Uterus (tissue), 4 donors: ENCODE measurements at places on chromosomes 5 and 9. TPM values are rescaled to one million over a fixed set of nuclear protein-coding genes. Genes with fewer than 3 reads are reported as not detected.

Gene ORM2
- not detected for total RNA-seq

Gene PLAC8L1
- not detected for total RNA-seq

Gene TAF1L
- total RNA-seq = not detected

Gene PCDHB3
- total RNA-seq = 1.2 TPM

Gene SH3TC2
- 0.29 TPM for total RNA-seq

DNA sequence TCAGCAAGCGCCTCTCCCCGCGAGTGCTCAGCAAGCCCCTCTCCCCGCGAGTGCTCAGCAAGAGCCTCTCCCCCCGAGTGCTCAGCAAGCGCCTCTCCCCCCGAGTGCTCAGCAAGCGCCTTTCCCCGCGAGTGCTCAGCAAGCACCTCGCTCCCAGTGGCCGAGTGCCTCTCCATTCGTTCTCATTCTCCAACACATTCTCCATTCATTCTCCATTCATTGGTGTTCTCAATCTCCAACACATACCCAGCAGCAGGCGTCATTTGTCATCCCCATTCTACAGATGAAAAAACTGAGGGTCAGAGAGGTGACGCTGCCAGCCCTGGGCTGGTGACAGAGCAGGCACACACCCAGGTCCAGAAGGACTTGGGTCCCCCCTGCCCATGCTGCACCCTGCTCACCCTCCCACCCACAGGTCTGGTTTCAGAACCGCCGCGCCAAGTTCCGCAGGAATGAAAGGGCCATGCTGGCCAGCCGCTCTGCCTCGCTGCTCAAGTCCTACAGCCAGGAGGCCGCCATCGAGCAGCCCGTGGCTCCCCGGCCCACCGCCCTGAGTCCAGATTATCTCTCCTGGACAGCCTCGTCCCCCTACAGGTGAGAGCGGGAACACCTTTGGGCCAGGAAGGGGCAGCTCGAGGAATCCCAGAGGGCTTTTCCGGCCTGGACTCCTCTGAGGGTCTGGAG, 32.5 kb downstream of the PTGES start:
- H3K27me3 ChIP-seq = no peaks in the 10 kb centered on the region
- no peak for DNase-seq
- H3K27ac ChIP-seq = no peak overlapping the region
- no peaks in the 10 kb centered on the region for H3K4me1 ChIP-seq

DNA sequence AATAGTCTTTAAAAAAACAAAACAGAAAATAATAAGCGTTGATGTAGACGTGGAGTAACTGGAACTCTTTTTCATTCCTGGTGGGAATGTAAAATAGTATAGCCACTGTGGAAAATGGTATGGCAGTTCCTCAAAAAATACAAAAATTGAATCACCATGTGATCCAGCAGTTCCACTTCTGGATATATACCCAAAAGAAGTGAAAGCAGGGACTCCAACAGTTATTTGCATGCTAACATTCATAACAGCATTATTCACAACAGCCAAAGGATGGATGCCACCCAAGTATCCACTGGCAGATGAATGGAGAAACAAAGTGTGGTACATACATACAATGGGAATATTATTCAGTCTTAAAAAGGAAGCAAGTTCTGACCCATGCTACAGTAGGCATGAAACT, 4.2 kb upstream of the PHF2 start:
- H3K36me3 ChIP-seq = no peaks in the 10 kb centered on the region
- H3K27me3 ChIP-seq = no peaks in the 10 kb centered on the region
- no peak for DNase-seq
- H3K4me3 ChIP-seq = no peak overlapping the region
- H3K27ac ChIP-seq = no peak overlapping the region
- H3K4me1 ChIP-seq = no peaks in the 10 kb centered on the region

DNA sequence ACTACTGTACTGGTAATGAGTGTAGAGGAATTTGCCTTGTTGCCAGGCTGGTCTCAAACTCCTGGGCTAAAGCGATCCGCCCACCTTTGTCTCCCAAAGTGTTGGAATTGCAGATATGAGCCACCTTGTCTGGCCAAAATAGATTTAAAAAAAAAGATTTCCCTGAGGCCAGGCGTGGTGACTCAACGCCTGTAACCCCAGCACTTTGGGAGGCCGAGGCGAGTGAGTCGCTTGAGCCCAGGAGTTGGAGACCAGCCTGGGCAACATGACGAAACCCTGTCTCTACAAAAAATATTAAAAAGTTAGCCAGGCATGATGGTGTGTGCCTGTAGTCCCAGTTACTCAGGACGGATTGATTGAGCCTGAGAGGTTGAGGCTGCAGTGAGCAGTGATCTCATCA, 62.5 kb downstream of the IPO11 start:
- H3K36me3 ChIP-seq = no peaks in the 10 kb centered on the region
- H3K4me3 ChIP-seq = no peak overlapping the region
- no peaks in the 10 kb centered on the region for H3K27me3 ChIP-seq
- H3K4me1 ChIP-seq = no peaks in the 10 kb centered on the region
- DNase-seq = no peak

DNA sequence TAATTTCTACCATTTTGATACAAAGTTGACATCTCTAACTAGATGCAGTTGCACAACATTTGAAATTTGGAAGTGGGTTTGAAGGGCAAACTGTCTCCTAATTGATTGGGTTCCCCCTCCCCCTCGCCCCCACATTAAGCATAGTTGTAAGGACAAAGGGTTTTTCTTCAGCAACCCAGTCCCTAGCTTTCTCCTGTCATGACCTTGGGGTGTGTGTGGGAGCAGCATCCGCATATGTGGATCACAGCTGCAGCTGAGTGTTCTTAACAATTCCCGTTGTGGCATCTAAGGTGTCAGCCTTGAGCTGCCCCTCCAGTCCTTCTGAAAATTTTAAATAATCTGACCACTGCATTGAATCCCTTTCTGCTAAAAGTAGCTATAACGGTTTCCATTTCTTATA, 141.3 kb upstream of the CDH10 start:
- H3K27me3 ChIP-seq = no peaks in the 10 kb centered on the region
- H3K4me1 ChIP-seq = no peaks in the 10 kb centered on the region
- no peaks in the 10 kb centered on the region for H3K36me3 ChIP-seq
- H3K27ac ChIP-seq = no peak overlapping the region

GRCh38 chr9:91084896-91085516, 276.7 kb downstream of the AUH start:
- H3K36me3 ChIP-seq = no peaks in the 10 kb centered on the region
- DNase-seq = no peak
- no peak overlapping the region for H3K27ac ChIP-seq
- no peaks in the 10 kb centered on the region for H3K27me3 ChIP-seq
- H3K4me1 ChIP-seq = no peaks in the 10 kb centered on the region

- no peaks in the 10 kb centered on the region for H3K36me3 ChIP-seq
- H3K4me1 ChIP-seq = no peaks in the 10 kb centered on the region
- H3K27ac ChIP-seq = peak overlapping the region; percentile 86
- no peak for DNase-seq
- H3K27me3 ChIP-seq = no peaks in the 10 kb centered on the region
Measured at GRCh38 chr9:116608064-116608463, 79.0 kb upstream of the TRIM32 start.

DNA sequence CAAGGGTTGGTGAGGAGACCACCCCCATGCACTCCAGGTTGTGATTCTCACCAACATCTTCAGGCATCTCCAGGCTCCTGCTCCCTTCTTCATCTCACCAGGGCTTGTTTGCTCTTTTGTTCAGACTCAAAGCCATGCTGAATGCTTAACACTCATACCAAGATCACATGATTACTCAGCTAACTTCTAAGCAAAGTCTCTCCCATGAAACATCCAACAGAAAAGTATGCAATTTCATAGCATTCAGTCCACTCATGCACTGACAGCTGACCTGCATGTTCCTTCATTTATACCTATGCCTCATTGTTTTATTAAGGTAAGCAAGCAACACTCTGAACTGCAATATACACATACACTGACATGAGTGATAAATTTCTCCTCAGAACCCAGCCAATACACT, 69.0 kb downstream of the SHC3 start:
- no peak overlapping the region for H3K27ac ChIP-seq
- no peaks in the 10 kb centered on the region for H3K27me3 ChIP-seq
- no peak overlapping the region for H3K4me3 ChIP-seq
- H3K36me3 ChIP-seq = no peaks in the 10 kb centered on the region

- no peaks in the 10 kb centered on the region for H3K36me3 ChIP-seq
- H3K27me3 ChIP-seq = no peaks in the 10 kb centered on the region
- no peak for DNase-seq
Measured at GRCh38 chr9:132503116-132503515, 79.3 kb upstream of the BARHL1 start.

DNA sequence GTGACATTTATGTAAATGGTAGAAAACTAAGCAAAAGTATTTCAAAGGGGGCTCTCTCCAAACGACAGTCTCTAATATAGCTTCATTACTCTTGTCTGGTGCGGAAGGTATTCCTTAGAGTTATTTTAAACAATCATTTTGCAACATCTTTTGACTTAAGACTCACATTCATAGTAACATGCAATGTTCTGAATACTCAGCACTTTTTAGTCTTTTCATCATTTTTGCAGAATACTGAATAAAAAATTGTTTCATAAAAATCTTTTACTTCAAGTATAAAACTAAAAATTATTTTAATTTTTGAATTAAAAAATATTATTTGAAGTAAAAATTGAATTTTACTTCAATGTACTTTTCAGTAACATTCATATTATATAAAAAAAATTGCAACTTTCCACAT, 321.1 kb downstream of the PLK2 start:
- DNase-seq = no peak
- no peak overlapping the region for H3K4me3 ChIP-seq
- no peaks in the 10 kb centered on the region for H3K36me3 ChIP-seq
- H3K4me1 ChIP-seq = no peaks in the 10 kb centered on the region
- H3K27ac ChIP-seq = no peak overlapping the region
- no peaks in the 10 kb centered on the region for H3K27me3 ChIP-seq

DNA sequence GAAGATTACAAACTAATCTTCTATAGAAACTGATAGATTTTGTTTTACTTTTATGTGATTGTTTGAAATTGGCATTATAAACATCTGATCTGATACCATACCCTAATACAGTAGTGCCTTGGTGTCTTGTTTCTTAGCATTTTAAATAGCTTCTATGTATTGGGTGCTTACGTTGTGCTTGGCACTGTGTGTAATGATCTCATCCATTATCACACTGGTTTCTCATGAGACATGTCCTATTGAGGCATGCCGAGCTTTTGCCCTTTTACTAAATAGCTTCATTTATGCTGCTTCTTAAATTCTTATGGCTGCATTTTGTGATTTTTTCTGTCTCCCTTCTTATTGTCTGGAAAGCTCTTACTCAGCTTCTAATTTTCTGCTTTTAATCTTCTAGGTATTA, 48.2 kb upstream of the TLR4 start:
- H3K4me3 ChIP-seq = no peak overlapping the region
- H3K36me3 ChIP-seq = no peaks in the 10 kb centered on the region
- no peak for DNase-seq
- H3K27me3 ChIP-seq = no peaks in the 10 kb centered on the region
- H3K27ac ChIP-seq = no peak overlapping the region
- no peaks in the 10 kb centered on the region for H3K4me1 ChIP-seq

DNA sequence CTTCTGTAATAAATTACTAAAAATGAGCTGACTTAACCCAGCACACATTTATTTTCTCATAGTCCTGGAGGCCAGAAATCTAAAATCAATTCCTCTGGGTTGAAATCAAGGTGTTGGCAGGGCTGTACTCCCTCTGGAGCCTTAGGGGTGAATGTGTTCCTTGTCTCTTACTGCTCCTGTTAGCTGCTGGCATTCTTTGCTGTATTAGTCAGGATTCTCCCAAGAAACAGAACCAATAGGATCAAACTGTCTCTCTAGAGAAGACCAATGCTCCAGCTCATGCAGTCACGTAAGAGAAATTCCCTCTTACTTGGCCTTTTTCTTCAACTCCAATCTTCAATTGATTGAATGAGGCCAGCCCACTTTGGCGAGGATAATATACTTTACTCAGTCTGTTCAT, 15.3 kb upstream of the CD180 start:
- DNase-seq = no peak
- H3K27me3 ChIP-seq = no peaks in the 10 kb centered on the region
- peaks cover 2% of the 10 kb centered on the region for H3K4me1 ChIP-seq

DNA sequence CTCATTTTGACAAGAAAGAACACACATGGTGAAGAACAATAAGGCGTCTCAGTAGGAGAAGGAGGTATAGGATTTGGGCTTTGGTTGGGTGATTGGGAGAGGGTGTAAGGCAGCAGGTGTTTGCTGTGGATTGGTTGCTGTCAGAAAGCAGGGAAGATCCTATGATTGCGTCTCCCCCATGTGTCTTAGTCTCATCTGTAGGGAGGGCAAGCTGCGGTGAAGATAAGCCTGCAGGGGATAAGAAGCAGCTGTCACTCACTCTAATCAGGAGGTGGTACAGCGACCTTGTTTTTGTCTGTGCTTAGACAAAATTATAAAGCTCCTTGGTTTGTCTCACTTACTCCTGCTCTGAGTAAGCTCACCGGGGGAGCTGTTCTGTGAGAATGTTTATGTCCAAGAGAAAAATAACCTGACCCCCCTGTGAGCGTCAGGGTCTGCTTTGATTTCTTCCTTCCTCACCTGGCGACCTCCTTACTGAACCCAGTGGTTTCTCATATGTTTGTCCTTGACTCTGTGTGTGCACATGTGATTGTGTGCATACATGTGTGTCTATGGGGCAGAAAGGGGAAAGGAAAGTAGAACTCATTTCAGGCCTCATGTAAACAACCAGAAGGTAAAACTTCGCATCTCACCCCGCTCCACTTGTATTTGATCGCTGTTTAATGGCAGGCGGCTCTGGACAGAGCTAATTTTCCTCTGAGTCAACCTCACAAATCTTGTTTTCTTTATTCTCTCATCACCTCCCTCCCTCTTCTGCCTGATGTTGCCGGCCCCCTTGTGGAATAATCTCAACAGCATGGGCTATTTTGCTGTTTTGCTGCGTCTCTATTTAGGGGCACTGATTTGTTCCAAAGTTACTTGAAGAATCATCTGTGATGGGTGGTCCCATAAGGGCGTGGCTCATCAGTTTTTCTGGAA, 105.6 kb downstream of the TENT4A start:
- H3K36me3 ChIP-seq = no peaks in the 10 kb centered on the region
- H3K27me3 ChIP-seq = no peaks in the 10 kb centered on the region
- H3K27ac ChIP-seq = no peak overlapping the region
- H3K4me3 ChIP-seq = no peak overlapping the region
